ENCODE measurements at places on chromosomes 2 and 18.

GRCh38 chr2:46569766-46570165, 90.4 kb downstream of the TMEM247 start:
- no peak for DNase-seq

DNA sequence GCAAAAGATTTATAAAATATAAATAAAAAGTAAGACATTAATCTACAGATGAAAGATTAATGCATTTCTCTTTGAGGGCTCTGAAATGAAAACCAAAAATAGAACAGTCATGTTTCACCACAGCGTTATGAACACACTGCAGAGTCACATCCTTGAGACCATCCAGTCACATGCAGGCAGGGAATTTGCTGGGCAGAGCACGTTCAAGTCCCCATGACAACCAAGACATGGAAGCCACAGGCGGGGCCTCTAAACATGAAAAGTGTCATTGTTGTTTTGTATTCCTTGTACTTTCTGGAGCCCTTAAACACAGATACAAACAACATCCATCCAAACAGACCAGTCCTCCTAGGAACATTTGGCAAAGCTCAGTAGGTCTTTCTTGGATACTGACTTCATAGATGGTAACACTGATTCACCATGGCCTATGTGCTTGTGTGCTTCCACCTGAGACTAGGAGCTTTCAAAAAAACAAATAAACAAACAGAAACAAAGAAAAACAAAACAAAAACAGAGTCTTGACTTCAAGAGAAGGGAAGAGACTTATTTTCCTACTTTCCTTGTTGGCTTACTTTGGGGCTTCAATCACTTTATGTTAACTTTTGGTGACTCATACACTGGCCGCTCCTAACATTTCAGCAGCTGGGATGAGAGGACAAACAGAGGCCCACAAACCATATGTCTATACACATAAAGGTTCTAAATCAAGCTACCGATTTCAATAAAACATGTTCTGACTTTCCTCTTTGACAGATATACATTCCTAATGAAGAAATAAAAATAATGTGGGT, 99.5 kb upstream of the CCDC85A start:
- DNase-seq: no peak

DNA sequence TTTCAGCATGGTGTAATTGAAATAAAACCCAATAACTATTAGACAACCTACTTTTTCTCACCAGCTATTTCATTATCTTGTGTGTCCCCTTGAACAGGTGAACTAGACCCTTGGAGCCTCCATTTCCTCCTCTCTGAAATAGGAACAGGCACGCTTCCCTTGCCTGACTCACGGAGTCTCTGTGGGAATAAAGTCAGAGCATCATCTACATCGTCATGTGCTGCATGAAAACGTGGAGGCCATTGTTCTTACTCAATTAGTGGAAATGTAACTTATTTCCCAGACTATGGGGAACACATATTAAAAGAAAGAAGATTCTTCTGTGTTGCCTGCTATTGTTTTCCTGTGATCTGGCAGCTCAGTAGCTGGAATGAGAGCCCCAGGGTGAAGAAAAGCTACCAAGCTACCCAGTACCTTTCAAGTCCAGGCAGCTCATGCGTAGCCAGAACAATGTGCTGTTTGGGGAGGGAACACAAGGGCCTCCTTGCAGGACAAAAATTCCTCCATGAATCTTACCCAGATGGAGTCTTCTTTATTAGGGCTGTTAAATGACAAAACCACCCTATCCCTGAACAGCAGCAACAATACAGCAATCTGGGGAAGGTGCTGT, 59.8 kb downstream of the SOX11 start:
- DNase-seq: no peak

DNA sequence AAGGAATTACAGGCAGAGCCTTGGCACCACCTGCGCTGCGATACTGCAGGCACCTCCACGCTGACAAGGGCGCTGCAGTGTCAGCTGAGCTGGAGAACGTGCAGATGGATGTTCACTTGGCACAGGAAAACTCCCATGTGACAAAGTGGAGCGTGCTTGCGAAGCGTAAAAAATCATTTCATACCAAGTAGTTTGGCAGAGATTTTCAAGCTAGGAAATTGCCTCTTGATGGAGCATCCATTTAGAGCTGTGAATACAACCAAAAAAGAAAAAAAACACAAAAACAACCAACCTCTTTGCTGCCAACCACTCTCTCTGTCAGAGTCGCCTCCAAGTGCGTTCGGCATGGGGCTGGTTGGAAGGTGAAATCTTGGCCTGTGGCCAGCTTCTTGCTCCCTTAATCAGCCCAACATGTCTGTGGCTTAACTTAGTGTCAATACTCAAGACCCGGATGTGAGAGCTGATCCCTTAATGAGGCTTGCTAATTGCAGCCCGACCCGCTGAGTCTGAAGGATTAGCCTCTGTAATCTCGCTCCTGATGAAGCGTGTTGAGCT, 38.1 kb downstream of the ACOXL start:
- no peak for DNase-seq

DNA sequence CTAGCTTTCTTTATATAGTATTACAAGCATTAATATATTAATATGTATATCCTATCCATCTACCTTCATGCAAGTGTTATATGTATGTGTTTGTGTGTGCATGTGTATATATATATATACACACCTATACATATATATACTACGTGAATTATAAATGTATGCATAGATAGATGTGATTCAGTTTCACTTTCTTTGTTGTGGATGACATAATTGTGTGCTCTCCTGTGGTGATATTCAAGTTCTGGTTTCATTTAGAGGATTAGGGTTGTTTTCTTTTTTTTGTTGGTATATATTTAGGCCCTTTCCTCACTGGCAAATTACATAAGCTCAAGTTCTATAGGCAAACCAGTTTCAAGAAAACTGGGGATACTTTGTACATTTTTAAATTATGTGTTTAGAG, 225.7 kb upstream of the FANCL start:
- no peak for DNase-seq

- DNase-seq: no peak
Observed at GRCh38 chr2:12549641-12550040, 167.1 kb upstream of the TRIB2 start.

GRCh38 chr2:48397846-48398245, 132.1 kb upstream of the STON1 start:
- DNase-seq: no peak

- DNase-seq: no peak
Observed at GRCh38 chr2:214076527-214076926, 334.3 kb upstream of the VWC2L start.

All from HS-27A (cell line).